ENCODE measurements at places on chromosomes 2 and 18.
A peak's percentile ranks its signal among the peaks of the same experiment; 100 is the strongest.

- DNase-seq = no peak
Observed at GRCh38 chr2:99868260-99868659, 274.1 kb downstream of the AFF3 start.

- DNase-seq = no peak
Observed at GRCh38 chr2:155218945-155219344, 520.5 kb downstream of the KCNJ3 start.

- no peak for DNase-seq
Observed at GRCh38 chr18:79664525-79665125, 15.0 kb upstream of the CTDP1 start.

DNA sequence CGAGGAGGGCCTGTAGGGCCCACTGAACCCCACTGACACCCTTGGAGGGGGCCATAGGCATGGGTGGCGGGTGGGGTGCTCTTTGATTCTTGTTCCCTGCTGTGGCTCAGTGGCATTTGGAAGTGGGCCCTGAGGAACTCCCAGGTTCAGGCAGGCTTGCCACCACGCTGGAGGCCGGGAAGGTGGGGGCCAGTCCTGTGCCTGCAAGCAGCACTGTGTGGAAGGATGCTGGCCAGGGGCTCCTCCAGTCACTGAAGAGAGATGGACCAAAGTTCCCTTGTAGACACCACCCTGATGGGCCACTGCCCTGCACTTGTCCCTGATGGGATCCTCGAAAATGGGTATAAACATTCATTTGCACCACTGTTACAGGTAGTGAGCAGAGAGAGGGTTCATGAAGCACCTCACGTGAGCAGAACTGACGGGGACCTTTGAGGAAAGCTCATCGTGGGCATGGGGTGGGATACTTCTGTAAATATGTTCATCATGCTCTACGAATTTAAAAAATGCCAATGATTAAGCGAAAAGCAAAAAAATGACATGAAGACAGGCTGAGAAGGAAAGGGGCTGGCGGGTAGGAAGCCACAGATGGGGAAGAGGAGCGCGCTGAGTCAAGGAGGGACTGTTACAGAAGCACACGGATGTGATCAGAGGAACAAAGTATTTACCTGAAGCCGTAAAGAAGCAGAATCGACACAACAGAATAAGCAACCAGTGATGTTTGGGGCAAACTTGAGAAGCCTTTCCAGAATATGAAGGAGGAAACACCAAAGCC lies 45.2 kb upstream of the ASB1 start:
- DNase-seq = no peak

DNA sequence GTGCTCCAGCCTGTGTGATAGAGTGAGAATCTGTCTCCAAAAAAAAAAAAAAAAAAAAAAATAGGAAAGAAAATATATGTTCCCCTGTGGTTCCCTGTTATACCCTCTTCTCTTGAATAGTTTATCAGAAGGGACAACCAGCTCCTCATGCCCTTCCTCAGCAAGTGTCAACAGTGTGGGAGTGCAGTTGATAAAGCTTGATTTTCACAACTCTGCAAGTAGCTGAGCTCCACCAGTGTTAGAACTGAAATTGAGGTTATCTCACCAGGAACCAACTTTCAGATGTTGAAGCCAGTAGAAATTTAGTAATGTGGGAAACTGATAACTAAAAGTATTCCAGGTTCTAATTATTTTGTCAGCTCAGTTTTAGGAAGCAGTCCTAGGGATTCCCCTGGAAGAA lies 25.1 kb downstream of the NEDD4L start:
- DNase-seq = no peak

GRCh38 chr2:189407281-189408209 lies 33.7 kb upstream of the WDR75 start:
- DNase-seq = no peak

DNA sequence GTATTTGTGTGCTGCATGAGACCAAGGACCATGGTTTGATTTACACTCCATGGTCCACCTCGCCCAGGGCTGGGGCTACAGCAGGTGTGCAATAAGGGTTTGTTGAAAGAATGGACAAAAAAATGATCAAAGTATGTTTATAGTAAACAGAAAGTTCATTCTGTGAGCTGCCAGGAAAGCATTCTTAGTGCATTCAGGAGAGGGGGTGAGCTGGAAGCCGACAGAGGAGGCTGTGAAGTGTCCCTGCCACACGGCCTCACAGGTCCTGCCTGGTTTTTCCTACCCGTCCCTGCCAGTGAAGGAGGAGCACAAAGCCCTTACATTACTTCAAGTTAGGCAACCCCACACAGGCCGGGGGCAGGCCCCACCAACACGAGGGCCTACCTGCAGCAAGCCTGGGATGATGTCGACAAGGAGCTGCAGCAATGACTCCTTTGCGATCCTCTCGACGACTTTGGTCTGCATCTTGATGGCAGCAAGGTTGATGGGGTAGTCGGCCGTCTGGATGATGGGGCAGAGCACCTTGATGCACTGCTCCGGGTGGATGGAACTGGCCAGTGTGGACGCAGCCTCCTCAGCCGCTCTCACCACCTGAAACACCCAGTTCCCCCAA lies 63.2 kb upstream of the TFCP2L1 start:
- DNase-seq = no peak

DNA sequence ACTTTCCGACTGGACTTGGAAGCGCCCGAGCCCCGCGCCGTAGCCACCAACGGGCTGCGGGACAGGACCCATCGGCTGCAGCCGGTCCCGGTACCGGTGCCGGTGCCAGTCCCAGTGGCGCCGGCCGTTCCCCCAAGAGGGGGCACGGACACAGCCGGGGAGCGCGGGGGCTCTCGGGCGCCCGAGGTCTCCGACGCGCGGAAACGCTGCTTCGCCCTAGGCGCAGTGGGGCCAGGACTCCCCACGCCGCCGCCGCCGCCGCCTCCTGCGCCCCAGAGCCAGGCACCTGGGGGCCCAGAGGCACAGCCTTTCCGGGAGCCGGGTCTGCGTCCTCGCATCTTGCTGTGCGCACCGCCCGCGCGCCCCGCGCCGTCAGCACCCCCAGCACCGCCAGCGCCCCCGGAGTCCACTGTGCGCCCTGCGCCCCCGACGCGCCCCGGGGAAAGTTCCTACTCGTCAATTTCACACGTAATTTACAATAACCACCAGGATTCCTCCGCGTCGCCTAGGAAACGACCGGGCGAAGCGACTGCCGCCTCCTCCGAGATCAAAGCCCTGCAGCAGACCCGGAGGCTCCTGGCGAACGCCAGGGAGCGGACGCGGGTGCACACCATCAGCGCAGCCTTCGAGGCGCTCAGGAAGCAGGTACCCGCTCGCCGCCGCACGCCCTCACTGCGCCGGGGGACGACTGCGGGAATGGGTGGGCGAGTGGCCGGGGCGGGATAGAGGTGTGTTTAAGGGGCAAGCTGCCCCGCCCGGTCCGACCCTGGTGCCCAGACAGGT lies 713 bp downstream of the ATOH8 start:
- DNase-seq = no peak

DNA sequence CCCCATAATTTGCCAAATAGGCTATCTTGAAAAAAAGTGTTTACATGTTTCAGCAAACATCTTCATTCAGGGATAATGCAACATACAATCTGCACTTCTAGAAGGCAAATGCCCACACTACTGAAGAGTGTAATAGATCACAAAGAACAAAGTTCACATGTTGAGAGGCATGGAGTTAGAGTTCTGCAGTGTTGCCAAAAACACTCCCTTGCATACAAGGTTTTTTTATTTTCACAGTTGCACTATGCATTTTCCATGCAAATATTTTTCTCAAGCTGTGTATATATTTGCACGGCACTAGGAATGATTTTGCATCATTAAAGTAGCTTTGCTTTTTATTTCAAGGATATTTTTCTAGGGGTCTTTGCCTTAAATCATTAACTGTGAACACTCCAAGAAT lies 409.9 kb downstream of the THSD7B start:
- DNase-seq = no peak

GRCh38 chr2:27441226-27441926 lies 805 bp upstream of the KRTCAP3 start:
- DNase-seq = no peak

DNA sequence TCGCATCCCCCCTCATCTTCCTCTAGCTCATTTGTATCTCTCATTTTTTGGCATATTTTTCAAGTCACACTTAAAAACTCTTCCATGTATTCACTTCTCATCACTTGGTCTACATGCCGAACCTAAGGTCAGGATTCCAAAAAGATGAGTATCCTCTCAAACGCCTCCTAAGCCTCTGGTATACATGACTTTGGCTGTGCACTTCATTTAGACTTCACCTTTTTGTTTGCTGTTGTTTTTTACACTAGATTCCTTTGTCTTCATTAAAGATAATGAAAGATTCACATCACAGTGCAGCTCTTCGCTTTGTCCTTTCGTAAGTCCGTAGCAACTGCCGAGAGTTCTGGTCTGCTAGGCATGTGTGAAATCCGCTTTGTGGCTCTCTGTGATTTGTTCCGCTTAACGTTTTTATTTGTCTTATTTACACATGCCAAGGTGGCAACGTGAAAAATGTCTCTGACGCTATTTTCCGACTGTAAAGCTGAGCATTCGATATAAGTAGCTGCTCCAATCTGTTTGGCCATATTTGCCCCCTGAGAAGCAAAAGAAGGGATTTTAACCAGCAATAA lies 17.7 kb downstream of the RND3 start:
- DNase-seq = no peak

DNA sequence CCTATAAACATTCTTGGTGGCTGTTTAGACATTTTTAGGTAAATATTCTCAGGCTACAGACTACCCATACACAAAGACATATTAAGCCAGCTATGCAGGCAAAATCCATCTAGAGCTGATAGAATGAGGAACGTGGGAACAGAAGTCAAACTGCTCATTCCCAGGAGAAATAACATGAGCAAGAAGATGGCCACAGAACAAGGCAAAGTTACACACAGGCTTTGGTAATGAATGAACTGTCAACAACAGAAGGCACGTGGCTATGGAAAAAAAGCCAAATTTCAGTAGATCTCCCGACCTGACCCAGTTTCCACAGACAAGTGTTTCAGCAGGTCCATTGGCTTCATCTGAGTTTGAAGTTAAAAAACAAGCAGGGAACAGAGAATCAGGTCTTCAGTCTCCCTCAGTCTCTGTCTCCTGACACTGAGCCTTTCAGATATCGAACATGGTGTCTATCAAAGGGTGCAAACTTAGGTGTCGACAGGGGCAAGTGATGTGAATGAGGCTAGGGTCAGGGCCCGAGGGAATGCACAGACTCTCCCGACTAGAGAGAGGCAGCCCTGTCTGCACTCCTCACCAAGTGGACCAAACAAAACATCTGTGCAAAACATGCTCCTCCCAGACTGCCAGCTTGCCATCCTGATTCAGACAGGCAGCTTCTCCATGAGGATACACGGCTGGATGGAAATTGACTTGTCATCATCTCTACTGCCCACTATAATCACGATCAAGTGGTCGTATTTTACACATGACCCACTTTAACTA lies 25.9 kb downstream of the SIGLEC15 start:
- DNase-seq = no peak

DNA sequence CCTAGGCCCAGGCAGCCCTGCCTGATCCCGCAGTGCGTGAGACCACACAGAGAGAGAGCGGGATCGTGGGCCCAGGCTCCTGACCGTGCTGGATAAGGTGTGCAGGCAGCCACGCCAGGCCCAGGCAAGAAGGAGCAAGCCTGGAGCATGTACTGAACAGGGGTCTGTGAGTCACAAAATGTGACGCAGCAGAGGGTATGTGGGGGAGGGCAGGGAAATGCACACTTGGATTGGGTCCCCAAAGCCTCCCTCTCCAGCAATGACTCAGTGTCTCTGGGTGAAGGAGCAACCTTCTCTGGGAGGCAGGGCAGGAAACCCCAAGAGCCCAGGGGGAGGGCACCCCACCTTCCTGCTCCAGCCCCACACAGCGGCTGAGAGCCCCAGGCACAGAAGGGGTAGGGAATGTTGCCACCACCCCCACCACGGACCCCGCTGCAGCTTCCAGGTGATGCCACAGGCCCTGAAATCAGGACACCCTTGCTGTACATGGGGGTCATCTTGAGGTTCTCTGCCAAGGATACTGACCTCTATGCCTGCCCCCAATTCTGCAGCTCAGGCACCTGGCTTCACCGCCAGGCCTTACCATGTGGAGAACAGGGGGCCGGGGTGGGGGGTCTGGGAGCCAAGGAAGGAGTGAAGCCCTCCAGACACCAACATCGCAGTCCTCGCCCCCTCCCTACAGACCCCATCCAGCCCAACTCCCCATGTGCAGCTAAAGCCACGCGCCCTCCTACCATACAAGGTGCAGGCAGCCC lies 1.3 kb upstream of the GPC1 start:
- peak; percentile 32 for DNase-seq

DNA sequence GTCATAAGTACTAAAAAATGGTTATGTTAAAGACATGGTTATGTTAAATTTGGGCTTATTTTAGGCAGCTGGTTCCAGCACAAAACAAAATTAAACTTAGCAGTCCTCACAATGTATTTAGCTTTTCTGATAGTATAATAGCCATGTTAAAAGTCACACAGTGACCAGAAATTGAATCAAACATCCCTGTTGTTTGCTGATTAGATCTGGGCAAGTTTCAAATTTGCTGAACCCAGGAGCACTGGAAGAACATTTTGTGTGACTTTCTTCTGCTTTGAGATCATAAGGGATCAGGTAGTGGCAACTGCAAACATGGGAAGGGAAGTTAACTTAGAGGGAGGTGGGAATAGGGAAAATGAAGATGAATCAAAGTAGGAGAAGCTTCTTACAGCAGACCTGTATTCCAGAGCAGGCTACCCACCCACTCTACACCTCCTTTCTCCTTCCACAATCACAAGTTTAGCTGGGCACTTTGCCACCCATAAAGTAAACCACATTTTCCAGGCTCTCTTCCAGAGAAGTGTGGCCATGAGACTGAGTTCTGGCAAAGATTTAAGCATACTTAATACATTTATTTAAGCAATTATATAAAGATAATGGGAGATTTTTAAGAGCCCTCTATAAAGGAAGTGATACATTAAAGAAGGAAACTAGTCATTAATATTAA lies 616.1 kb upstream of the LRATD1 start:
- DNase-seq = peak; percentile 10

DNA sequence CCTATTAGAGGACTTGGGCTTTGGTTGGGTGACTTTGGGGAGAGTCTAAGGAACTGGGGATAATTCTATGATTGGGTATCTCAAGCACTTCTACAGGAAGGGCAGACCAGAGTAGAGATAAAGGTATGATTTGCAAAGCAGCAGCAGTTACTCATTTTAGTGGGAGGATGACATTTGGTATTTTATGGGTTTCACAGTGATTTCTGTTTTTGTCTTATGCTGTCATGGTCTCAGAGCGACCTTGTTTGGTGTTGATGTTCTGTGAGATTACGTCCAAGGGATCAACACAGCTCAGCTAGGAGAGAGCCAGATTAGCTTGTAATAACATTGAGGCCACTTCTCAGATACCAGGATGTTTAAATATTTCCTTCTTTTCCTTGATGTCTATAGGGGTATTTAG lies 18.2 kb downstream of the TTR start:
- DNase-seq = no peak

DNA sequence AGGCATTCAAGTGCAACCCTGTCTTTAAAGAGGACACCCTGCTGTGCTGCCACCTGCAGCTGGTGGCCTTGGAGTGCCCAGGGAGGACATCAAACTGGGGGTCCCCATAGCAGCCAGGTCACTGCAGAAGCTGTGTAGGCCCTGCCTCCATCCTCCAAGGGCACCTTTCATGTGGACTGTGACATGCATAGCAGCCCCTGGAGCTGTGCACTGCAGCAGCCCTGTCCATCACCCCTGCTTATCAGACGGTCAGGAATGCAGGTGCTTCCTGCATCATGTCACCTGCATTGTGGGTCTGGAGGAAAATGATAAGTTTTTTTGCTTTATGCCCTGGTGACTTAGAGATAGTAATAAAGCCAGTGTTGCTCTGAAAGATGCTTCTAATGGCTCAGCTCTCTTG lies 155.7 kb downstream of the DYSF start:
- DNase-seq = no peak
